ENCODE measurements at places on chromosomes 2 and 18.

DNA sequence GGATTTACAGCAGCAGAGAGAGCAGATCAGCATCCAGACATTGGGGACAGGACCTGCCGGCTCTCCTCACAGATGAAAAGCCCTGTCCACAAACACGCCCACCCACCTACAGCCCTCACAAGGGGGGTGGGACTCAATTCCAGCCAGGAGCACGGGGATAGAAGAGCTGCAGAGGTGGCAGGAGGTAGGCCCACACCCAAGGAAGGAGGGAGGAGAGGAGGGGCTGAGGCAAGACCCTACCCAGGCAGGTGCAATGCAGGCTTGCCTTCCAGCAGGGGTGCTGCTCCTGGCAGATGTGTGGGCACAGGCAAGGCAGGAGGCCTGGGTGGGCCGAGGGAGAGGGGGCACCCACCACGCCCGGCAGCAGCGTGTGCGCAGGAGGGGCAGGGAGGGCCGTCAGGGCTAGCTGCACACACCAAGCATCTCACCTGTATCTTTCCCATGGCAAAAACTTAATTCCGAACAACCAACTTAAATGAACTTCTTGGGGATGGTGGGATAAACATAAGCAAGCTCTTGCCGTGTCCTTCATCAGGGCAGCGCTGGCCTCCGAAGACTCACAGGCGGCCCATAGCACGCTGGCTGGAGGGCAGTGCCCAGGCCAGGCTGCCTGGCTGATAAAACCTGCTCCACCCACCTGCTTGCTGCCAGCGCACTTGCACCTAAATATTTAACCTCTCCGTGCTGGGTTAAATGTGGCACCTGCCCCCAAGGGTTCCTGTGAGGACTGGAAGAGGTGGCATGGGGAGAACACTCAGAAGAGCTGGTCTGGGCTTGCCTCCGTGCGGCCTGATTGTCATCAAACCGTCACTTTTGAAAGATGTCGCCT lies 219.5 kb downstream of the HDAC4 start:
- DNase-seq: no peak

GRCh38 chr2:233822101-233822771 lies 32.1 kb downstream of the HJURP start:
- DNase-seq: no peak

GRCh38 chr2:44531289-44531688 lies 169.5 kb downstream of the CAMKMT start:
- no peak for DNase-seq

GRCh38 chr2:160974803-160975202 lies 185.4 kb upstream of the TANK start:
- no peak for DNase-seq

- no peak for DNase-seq
These were observed 33.7 kb downstream of the YES1 start for GRCh38 chr18:778194-778927.

- DNase-seq: no peak
These were observed 42.5 kb downstream of the GPC1 start for GRCh38 chr2:240477916-240478315.

Data from mucosa of descending colon (tissue), 3 donors.